K562 (cell line): ENCODE measurements at places on chromosomes 3 and 15. TPM values are rescaled to one million over a fixed set of nuclear protein-coding genes. Genes with fewer than 3 reads are reported as not detected.

The RYR3 gene
- total RNA-seq: not detected in 2 replicates

The TNFAIP8L3 gene
- total RNA-seq: 0.11 TPM in 1 of 2 replicates, not detected in the other

The GOLGA6L7 gene
- total RNA-seq: 0.11 TPM in 1 of 2 replicates, not detected in the other

The CLDN1 gene
- 0.16 and 0.34 TPM in 2 replicates for total RNA-seq

The SPINT1 gene
- total RNA-seq: 3.2 and 4.5 TPM in 2 replicates

The ITIH4 gene
- 0.62 and 0.96 TPM in 2 replicates for total RNA-seq

The PLOD2 gene
- 0.69 and 0.72 TPM in 2 replicates for total RNA-seq

The SH3GL3 gene
- total RNA-seq: 8.9 and 9.6 TPM in 2 replicates

The CDCP1 gene
- total RNA-seq: 13.9 and 16.4 TPM in 2 replicates

The TUBGCP4 gene
- 50.2 and 52.1 TPM in 2 replicates for total RNA-seq

The CCRL2 gene
- 3.3 and 3.5 TPM in 2 replicates for total RNA-seq

GRCh38 chr15:89662893-89663626 lies 7.8 kb upstream of the KIF7 start:
- H3K27ac ChIP-seq: no peak overlapping the region
- no peak overlapping the region for H3K4me3 ChIP-seq
- DNase-seq: no peak
- no peaks in the 10 kb centered on the region for H3K4me1 ChIP-seq
- H3K36me3 ChIP-seq: no peaks in the 10 kb centered on the region

DNA sequence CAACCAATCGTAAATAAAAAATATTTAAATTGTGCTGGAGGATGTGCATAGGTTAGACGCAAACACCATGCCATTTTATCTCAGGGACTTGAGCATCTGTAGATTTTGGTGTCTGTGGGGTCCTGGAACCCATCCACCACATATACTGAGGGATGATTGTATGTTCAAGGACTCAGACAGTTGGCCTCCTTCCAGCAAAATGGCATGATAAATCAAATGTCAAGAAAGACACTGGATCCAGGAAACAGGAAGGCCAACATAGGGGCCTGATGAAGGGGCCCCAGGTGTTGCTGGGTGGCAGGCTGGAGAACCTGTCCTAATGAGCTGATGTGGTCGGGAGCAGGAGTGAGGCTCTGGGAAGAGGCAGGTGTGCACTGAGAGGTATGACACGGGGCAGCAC lies 289.5 kb downstream of the GABRG3 start:
- H3K4me1 ChIP-seq: no peaks in the 10 kb centered on the region
- no peak for DNase-seq
- no peaks in the 10 kb centered on the region for H3K27me3 ChIP-seq
- no peaks in the 10 kb centered on the region for H3K36me3 ChIP-seq
- H3K27ac ChIP-seq: no peak overlapping the region
- no peak overlapping the region for H3K4me3 ChIP-seq

DNA sequence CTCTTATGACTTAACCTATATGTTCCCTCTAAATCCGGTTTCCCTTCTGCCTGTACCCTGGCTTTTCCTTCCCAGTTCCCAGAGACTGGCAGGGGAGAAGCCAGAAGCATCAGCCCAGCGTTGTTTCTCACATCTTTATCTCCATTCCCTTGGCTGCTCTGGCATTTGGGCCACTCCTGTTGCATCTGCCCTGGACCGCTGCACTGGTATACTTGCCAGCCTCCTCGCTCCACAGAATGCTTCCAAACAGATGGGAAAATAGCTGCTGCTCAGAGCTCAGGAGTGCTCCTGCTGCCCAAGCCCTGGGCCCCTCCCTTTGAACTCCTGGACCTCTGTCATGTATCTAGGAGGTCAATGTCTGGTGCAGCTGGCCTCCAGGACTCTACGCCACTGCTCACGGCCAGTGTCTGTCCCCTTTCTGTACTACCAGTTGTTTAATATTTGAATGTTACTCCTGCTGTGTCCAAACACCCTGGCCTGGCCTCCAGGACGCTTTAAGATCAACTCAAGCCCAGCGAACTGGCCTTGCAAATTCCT lies 6.8 kb downstream of the SPINT1 start:
- H3K4me3 ChIP-seq: no peak overlapping the region
- H3K27ac ChIP-seq: no peak overlapping the region
- peaks cover 34% of the 10 kb centered on the region for H3K4me1 ChIP-seq
- DNase-seq: no peak
- H3K27me3 ChIP-seq: no peaks in the 10 kb centered on the region; the same call in 1 of the 2 replicates

DNA sequence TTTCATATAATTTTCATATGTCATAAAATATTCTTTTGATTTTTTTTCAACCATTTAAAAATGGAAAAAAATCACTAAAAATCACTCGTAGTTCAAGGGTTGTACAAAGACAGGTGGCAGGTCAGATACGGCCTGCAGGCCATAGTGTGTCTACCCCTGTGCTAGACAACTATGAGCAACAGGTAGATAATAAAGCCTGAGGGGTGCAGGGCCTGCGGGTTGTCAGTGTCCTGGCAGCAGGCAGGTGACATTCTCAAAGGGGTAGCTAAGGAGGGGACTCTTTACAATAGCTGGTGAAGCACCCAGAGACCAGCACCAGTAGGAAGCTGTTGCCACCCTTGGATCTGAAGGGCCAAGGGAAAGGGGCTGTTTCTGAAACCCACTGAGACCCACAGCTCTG lies 34.4 kb downstream of the MINAR1 start:
- no peak overlapping the region for H3K4me3 ChIP-seq
- no peaks in the 10 kb centered on the region for H3K36me3 ChIP-seq
- H3K27ac ChIP-seq: no peak overlapping the region

- no peak for DNase-seq
- H3K27ac ChIP-seq: no peak overlapping the region
- H3K36me3 ChIP-seq: no peaks in the 10 kb centered on the region
- no peaks in the 10 kb centered on the region for H3K27me3 ChIP-seq
Observed at GRCh38 chr3:28982906-28983305, 298.0 kb upstream of the RBMS3 start.

DNA sequence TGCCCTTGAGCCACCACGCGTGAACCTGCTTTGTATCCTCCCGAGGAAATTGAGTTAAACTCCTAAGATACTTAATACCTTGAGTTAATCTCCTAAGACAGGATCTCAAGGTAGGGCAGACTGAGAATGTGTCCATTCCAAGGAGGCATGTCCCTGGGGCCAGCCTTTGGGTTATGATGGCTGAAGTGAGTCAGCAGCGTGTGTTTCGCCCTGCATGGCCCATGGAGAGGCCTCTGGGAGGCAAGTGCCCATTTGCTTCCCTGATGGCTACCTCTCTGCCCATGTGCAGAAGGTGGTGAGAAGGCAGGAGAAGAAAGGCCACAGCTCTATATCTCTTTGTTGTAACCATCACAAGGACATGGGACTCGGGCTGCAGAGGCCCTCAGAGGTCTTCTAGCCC lies 36.7 kb upstream of the LIMD1 start:
- no peaks in the 10 kb centered on the region for H3K27me3 ChIP-seq
- no peak for DNase-seq
- no peak overlapping the region for H3K27ac ChIP-seq
- peaks cover 15% of the 10 kb centered on the region for H3K4me1 ChIP-seq
- no peaks in the 10 kb centered on the region for H3K36me3 ChIP-seq

- DNase-seq: no peak
- H3K4me3 ChIP-seq: no peak overlapping the region
- no peak overlapping the region for H3K27ac ChIP-seq
- H3K36me3 ChIP-seq: no peaks in the 10 kb centered on the region
- peaks cover 31% of the 10 kb centered on the region; the same call in 2 of the 3 replicates for H3K27me3 ChIP-seq
- H3K4me1 ChIP-seq: no peaks in the 10 kb centered on the region; the same call in 1 of the 3 replicates
Observed at GRCh38 chr15:99452010-99452409, 113.8 kb upstream of the MEF2A start.

DNA sequence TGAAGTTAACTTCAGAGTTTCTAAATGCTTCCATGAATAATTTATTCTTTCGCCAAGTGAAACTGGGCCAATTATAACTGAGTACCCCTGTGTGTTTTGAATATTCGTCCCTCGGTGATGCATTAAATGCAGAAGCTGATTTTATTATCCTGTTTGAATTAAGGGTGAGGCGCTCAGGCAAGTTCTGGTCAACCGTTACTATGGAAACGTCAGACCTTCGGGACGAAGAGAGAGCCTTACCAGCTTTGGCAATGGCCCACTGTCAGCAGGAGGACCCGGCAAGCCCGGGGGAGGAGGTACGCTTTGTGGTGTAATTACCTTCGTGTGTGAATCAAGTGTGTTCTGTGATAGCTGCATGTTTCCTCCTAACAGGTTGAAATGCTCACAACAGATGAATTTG lies 239.8 kb downstream of the ITPR1 start:
- peaks cover 21% of the 10 kb centered on the region for H3K4me1 ChIP-seq
- DNase-seq: no peak
- no peak overlapping the region for H3K27ac ChIP-seq
- peaks cover 11% of the 10 kb centered on the region; the same call in 2 of the 3 replicates for H3K36me3 ChIP-seq
- H3K4me3 ChIP-seq: no peak overlapping the region

GRCh38 chr3:3744826-3745225 lies 54.4 kb upstream of the LRRN1 start:
- no peaks in the 10 kb centered on the region for H3K4me1 ChIP-seq
- no peaks in the 10 kb centered on the region for H3K27me3 ChIP-seq
- H3K36me3 ChIP-seq: no peaks in the 10 kb centered on the region
- no peak overlapping the region for H3K27ac ChIP-seq
- no peak overlapping the region for H3K4me3 ChIP-seq
- DNase-seq: no peak

DNA sequence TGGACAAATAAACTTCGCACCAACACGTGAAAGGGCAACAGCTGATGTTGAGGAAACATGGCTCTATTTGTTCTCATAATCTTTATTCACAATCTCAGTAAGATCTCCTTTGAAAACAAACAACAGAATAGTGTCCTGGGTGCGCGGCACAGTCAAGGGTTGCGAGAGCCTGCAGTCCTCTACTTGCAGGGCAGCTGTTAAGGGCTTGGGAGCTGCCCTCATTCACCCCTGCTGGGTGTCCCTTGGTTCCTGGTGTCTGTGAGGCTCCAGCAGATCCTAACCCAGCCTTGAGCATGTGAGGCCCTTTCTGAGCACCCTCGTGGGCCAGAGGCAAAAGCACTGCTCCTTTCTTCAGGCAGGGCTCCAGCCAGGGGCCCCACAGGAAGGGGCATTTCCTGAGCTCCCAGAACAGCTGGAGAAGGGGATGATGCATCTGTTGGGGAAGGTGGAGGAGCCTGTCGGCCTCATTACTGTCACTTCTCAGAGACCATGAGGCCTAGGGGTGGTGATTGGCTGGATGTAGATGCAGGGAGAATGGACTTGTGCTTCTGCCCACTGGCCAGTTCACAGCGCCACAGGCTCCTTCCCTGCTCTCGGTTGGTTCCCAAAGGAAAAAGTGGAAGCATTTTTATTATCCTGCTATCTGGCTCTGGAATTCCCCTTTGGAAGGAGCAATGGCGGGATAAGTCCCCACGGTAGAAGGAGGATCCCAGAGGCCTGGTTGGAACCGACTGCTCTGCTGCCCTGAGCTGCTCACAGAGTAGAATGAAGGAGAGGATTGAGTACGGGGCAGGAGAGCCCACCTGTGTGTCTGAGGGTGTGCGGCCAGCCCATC lies 51.9 kb upstream of the KLF13 start:
- no peak overlapping the region for H3K4me3 ChIP-seq
- H3K27me3 ChIP-seq: peaks cover 46% of the 10 kb centered on the region
- no peak for DNase-seq
- peaks cover 3% of the 10 kb centered on the region; the same call in 1 of the 2 replicates for H3K4me1 ChIP-seq
- H3K36me3 ChIP-seq: no peaks in the 10 kb centered on the region

DNA sequence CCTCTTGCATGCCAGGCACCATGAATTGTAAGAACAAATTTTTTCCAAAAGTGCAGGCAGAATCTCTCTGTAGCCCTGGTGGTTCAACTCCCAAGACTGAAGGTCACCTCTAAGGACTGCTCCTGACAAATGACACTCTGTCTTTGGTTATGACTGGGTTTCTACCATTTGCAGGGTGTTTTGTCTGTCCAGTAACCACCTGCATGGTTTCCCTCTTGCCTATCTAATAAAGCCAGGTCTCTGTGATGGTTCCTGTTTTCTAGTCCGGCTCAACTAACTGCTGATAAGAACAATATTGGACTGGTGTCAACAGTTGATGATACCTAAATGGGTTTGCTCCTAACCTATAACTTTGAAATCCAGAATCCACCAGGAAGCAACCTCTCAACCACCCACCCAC lies 43.7 kb downstream of the ATP8B4 start:
- H3K4me3 ChIP-seq: no peak overlapping the region
- H3K27me3 ChIP-seq: no peaks in the 10 kb centered on the region
- no peaks in the 10 kb centered on the region for H3K36me3 ChIP-seq
- H3K4me1 ChIP-seq: peaks cover 11% of the 10 kb centered on the region; the same call in 2 of the 3 replicates

DNA sequence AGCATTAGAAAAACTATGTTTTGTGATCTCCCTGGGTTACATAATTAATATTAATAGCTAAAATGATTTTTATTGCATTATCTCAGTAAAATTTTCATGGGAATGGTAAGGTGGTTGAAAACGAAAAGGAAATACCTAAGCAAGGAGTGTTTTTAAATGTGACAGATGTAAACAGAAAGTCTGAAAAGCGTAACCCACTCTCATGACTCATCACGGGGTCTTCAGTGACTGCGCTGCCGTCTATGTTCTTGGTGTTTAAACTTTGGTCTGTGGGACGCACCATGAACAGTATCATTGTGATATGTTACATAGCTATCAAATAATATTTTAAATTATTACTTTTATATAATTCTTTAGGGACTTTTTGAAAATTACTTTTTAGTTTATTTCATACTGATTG lies 19.8 kb downstream of the LRCH3 start:
- H3K4me3 ChIP-seq: no peak overlapping the region
- DNase-seq: no peak
- no peaks in the 10 kb centered on the region for H3K36me3 ChIP-seq
- no peaks in the 10 kb centered on the region for H3K27me3 ChIP-seq

- peaks cover 2% of the 10 kb centered on the region; the same call in 2 of the 3 replicates for H3K27me3 ChIP-seq
- no peaks in the 10 kb centered on the region for H3K36me3 ChIP-seq
- H3K4me3 ChIP-seq: no peak overlapping the region
- no peaks in the 10 kb centered on the region; the same call in 2 of the 3 replicates for H3K4me1 ChIP-seq
Observed at GRCh38 chr15:62306851-62307504, 141.9 kb upstream of the C2CD4B start.

DNA sequence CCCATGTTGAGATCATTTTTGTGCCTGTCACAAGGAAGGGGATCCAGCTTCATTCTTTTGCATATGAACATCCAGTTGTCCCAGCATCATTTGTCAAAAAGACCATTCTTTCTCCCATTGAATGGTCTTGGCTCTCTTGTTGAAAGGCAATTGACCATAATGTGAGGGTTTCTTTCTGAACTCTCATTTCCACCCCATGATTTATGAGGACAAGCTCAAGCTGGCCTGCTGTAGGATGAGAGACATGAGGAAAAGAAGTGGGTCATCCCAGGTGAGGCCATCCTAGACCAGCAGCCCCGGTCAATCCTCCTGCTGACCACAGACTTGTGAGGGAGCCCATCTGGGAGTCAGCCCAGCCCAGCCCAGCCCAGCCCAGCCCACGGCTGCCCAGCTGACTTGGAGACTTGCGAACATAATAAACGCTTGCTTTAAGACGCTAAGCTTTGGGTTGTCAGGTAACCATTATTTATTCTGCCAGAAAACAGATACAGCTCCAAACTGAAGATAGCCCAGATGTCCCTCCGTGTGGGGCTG lies 69.0 kb downstream of the LINGO1 start:
- no peak for DNase-seq
- no peak overlapping the region for H3K4me3 ChIP-seq
- H3K27ac ChIP-seq: no peak overlapping the region
- H3K4me1 ChIP-seq: no peaks in the 10 kb centered on the region; the same call in 1 of the 3 replicates
